Smooth muscle cell of trachea (primary cell): ENCODE measurements at places on chromosomes 1 and 21. TPM values are rescaled to one million over a fixed set of nuclear protein-coding genes. Genes with fewer than 3 reads are reported as not detected.

RGS13 gene
- total RNA-seq: not detected in 2 replicates

RRP1 gene
- 15.1 and 19.5 TPM in 2 replicates for total RNA-seq

OR2C3 gene
- not detected in 2 replicates for total RNA-seq

ADAMTS5 gene
- 8.3 and 9.3 TPM in 2 replicates for total RNA-seq

LYST gene
- 23.7 and 35.7 TPM in 2 replicates for total RNA-seq

TGFB2 gene
- total RNA-seq: 4.9 and 9.9 TPM in 2 replicates

BATF3 gene
- total RNA-seq: 1.2 and 3.1 TPM in 2 replicates

NPHS2 gene
- not detected in 2 replicates for total RNA-seq

DRAXIN gene
- total RNA-seq: under 0.01 and 0.17 TPM in 2 replicates

PFKFB2 gene
- total RNA-seq: 5.3 and 5.5 TPM in 2 replicates

C21orf91 gene
- 6.0 and 8.9 TPM in 2 replicates for total RNA-seq

RGS18 gene
- not detected in 2 replicates for total RNA-seq

GPR52 gene
- 0.50 and 1.5 TPM in 2 replicates for total RNA-seq

STIL gene
- 2.6 and 11.2 TPM in 2 replicates for total RNA-seq

ETS2 gene
- 32.9 and 33.4 TPM in 2 replicates for total RNA-seq

COL6A1 gene
- 1,502 and 2,913 TPM in 2 replicates for total RNA-seq

TRNP1 gene
- 33.5 and 59.7 TPM in 2 replicates for total RNA-seq

MSH4 gene
- under 0.01 and 0.33 TPM in 2 replicates for total RNA-seq

RGS8 gene
- under 0.01 TPM in 1 of 2 replicates, not detected in the other for total RNA-seq

KHDRBS1 gene
- 52.9 and 108 TPM in 2 replicates for total RNA-seq

MPZ gene
- total RNA-seq: 0.87 and 0.99 TPM in 2 replicates

PRCC gene
- 14.1 and 15.4 TPM in 2 replicates for total RNA-seq

WNT3A gene
- total RNA-seq: not detected in 2 replicates

ETNK2 gene
- 2.6 and 5.3 TPM in 2 replicates for total RNA-seq

PGBD5 gene
- 1.7 TPM in 1 of 2 replicates, not detected in the other for total RNA-seq
